Fibroblast of villous mesenchyme (primary cell): ENCODE measurements at places on chromosomes 1 and 21.

- no peak for DNase-seq
Observed at GRCh38 chr1:2267862-2268261, 39.7 kb downstream of the SKI start.

DNA sequence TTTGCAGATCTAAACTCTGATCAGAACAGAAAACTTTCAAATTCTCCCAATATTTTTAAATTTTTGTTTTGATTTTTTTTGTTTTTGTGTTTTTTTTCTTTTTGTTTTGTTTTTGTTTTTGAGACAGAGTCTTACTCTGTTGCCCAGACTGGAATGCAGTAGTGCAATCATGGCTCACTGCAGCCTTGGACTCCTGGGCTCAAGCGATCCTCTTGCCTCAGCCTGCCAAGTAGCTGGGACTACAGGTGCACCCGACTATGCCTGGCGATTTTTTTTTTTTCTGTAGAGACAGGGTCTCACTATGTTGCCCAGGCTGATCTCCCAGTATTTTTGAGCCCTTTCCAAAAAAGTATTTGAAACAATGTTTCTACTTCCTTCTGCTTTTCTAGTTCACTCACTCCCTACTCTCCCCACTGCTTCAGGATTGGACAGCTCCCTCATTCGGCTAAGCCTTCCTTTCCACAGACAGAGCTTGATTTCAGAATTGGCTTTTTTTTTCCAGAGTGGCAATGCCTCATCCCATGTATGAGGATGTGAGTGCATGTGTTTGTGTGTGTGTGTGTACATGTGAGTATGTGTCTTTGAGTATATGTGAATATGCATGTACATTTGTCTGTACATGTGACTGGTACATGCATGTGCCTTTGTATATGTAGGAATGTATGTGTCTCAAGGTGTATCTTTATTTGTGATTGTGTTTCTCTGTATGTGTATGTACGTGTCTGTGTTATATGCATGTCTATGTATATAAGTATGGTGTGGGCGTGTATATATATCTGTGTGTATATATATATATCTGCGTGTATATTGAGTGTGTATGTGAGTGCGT is 11.9 kb downstream of the LHX4 start:
- peak; percentile 12 for DNase-seq

DNA sequence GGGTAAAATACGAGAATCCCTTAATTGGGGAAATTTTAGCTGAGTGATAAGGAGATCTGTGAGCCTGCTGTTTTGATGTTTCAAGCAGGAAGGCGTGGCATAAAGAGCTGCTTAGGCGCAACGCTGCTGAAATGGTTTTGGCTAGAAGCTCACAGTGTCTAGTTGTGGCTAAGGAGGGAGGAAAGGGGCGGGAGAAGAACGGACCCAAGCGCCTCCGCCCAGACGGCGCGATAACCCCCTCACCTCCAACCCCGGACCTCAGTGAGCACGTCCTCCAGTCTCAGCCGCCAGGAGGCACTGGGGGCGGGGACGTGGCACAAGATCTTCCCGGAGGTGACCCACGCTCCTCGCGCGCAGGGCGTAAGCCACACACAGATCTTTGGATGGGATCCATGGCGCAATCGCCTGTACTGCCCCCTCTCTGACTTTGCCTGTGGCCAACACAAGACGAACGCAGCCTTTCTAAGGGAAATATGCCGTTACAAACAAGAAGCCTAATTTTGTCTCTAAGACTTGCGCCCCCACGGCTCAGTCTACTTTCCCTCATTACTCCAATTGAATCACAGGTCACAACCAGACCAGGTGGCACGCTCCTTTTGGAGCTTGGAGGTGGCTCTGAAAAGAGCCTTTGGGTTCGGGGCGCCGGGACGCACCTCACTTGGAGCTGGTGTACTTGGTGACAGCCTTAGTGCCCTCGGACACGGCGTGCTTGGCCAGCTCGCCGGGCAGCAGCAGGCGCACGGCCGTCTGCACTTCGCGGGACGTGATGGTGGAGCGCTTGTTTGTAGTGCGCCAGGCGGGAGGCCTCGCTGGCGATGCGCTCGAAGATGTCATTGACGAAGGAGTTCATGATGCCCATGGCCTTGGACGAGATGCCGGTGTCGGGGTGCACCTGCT is 23.4 kb upstream of the RNF187 start:
- DNase-seq = peak; percentile 56

DNA sequence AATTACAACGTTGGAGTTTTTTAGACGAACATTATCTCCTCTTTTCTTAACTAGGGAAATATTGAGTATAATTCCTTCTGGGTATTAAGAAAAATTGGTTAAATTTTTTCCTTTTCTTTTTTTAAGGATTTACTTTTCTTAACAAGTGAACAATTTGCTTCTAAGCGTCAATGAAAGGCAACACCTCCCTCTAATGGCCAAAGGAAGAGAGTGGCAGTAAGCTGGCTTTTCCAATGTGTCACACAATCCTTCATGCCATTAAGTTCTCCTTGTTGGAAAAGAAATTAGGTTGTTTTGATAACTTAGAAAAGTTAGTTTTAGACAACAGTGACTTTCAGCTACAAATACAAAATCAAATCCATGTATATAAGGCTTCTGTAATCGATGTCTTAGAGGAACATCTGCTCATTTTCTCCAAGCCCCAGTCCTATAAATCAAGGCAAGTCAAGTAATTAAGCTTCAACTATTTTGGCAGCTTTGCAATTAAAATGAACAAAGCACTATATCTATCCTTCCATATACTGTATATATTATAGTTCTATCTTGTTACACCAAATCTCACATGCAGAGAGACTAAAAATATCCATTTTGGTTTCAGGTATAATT is 62.8 kb downstream of the EDEM3 start:
- peak; percentile 74 for DNase-seq

GRCh38 chr1:244802041-244802440 is 33.4 kb upstream of the COX20 start:
- DNase-seq = no peak
